ENCODE measurements at places on chromosomes 11 and 22. TPM values are rescaled to one million over a fixed set of nuclear protein-coding genes. Genes with fewer than 3 reads are reported as not detected.

The SYNGR1 gene
- total RNA-seq: 2.9 TPM

DNA sequence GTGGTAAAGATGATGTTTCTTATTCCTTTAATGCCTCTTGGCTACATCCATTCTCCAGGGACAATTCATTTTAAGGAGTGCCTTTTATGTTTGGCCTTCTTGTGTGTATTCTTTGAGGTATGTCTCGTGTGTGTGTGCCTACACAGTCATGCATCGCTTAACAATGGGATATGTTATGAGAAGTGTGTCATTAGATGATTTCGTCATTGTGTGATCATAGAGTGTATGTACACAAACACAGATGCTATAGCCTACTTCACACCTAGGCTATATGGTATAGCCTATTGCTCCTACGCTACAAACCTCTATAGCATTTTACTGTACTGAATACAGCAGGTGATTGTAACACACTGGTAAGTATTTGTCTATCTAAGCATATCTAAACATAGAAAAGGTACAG, 23.0 kb downstream of the ZNF202 start:
- no peak for DNase-seq

- DNase-seq: no peak
Measured at GRCh38 chr11:21110415-21110814, 441.0 kb downstream of the NELL1 start.

The BARX2 gene
- not detected for total RNA-seq

- DNase-seq: no peak
Measured at GRCh38 chr22:30004694-30005093, 75.6 kb upstream of the HORMAD2 start.

The C11orf65 gene
- 1.1 TPM for total RNA-seq

DNA sequence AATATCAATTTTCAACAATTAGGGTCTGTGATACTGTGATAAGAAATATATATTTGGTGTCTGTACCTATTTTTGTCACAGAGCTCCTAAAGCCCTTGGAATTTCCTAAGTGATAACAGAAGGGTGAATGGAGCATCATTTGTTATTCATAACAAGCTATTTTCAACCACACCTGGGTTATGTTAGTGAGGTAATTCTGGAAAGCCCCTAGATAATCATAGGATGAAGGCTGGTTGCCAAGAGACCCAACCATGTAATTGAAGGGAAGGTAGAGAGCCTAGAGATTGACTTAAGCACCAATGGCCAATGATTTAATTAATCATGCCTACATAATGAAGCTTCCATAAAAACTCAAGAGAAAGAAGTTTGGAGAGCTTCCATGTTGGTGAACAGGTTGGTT, 109.4 kb downstream of the KIF18A start:
- DNase-seq: no peak

DNA sequence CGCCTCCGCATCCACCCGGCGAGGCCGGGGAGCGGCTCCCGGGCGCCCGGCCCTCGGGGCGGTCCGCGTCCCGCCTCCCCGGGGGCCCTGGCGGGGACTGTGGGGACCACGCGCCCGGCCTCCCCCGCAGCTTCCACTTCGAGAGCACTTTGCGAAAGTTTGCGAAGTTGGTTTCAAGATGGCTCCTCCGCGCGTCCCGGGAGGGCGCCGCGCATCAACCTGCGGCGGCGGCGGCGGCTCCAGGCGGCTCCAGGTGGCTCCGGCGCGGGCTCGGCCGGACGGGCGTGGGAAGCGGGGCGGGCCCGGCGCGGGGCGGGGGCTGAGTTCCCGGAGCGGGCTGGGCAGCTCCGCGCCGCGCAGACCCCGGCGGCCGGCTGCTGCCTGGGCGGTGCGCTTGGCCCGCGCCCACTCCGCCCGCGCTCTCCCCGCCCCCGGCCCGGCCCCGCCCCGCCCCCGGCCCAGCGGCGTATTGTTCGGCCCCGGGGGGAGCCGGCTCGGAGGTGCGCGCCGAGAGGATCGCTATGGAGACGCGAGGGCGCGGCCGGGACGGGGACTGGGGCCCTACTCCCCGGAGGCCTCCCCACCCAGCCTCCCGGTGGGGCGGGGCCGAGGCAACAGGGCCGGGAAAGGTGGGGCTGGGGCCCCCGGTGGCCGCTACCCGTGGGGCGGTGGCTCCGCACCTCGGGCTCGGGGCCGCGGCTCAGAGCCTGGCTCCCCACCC, at the start of gene CELSR1:
CELSR1 (minus strand) TSS at position 396 of the 721 bp plus-strand sequence. CDS start 450 bp downstream, outside the sequence.
- DNase-seq: no peak

The RAB38 gene
- 3.1 TPM for total RNA-seq

GRCh38 chr11:119641983-119642745, 86.8 kb downstream of the NECTIN1 start:
- no peak for DNase-seq

Measured in CD8-positive, alpha-beta memory T cell (primary cell).